ENCODE measurements at places on chromosomes 7 and 10. TPM values are rescaled to one million over a fixed set of nuclear protein-coding genes. Genes with fewer than 3 reads are reported as not detected.

- no peak for DNase-seq
- H3K4me1 ChIP-seq: peaks cover 28% of the 10 kb centered on the region
- H3K27ac ChIP-seq: no peak overlapping the region
Observed at GRCh38 chr10:219731-220472, 84.6 kb downstream of the ZMYND11 start.

GRCh38 chr10:101562231-101562630 lies 25.8 kb downstream of the POLL start:
- H3K36me3 ChIP-seq: no peaks in the 10 kb centered on the region
- no peak overlapping the region for H3K4me3 ChIP-seq
- peaks cover 30% of the 10 kb centered on the region for H3K27me3 ChIP-seq
- no peak overlapping the region for H3K27ac ChIP-seq
- H3K4me1 ChIP-seq: peaks cover 10% of the 10 kb centered on the region

STYXL1 gene
- 30.4 TPM for total RNA-seq

DNA sequence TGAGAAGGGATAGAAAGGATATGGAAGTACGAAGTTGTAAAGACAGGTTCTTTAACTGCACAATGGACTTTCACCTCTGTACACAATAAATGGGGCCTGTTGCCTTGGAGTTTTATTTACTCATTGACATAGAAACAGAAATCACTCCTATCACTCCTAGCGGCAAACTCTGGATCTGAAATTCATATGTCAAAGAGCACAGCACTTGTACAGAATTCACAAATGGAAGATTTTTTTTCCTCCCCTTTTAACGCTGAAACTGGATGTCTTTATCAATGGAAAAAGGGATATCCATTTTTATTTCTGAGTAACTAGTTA lies 18.2 kb downstream of the NT5C3A start:
- no peaks in the 10 kb centered on the region for H3K27me3 ChIP-seq
- no peak for DNase-seq
- no peak overlapping the region for H3K4me3 ChIP-seq
- H3K27ac ChIP-seq: no peak overlapping the region
- peaks cover 42% of the 10 kb centered on the region for H3K4me1 ChIP-seq
- peaks cover 2% of the 10 kb centered on the region for H3K36me3 ChIP-seq

DNA sequence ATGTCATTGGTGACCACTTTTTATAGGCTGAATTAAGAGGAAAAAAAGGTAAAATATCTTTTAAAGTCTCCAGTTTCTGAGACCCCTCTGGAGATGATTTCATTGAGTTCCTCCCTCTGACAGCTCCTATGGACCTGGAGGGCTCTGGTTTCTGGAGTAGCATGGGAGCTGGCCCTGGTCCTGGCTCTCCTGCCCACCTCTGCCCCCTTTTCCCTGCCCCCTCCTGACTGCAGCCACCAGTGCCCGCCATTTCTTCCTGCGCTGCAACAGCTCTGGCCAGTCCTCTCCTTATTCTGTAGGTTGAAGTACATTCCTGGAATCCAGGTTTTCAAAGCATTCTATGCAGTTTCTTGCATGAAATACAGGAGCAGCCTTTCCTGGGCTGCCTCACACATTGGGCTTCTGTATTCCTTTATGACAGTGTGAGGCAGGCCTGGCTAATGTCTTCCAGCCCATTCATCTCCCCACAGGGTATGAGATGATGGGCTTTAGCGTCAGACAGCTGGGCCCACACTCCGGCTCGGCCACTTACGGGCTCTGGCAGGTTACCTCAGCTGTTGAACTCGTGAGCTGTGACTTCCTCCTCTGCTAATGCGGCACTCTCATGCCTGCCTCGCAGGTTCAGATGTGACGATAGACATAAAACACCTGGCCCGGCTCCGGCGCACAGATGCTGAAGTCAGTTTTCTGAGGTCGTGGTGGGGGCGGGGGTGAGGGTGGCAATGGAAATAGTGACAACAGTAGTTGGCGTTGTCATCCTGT lies 101.7 kb downstream of the MGMT start:
- H3K27ac ChIP-seq: no peak overlapping the region
- H3K4me3 ChIP-seq: no peak overlapping the region
- H3K4me1 ChIP-seq: no peaks in the 10 kb centered on the region

- H3K36me3 ChIP-seq: no peaks in the 10 kb centered on the region
- peaks cover 38% of the 10 kb centered on the region for H3K27me3 ChIP-seq
- H3K27ac ChIP-seq: no peak overlapping the region
Observed at GRCh38 chr10:69697006-69697405, 67.0 kb downstream of the FAM241B start.

ADAMTS14 gene
- total RNA-seq: 0.10 TPM

DNA sequence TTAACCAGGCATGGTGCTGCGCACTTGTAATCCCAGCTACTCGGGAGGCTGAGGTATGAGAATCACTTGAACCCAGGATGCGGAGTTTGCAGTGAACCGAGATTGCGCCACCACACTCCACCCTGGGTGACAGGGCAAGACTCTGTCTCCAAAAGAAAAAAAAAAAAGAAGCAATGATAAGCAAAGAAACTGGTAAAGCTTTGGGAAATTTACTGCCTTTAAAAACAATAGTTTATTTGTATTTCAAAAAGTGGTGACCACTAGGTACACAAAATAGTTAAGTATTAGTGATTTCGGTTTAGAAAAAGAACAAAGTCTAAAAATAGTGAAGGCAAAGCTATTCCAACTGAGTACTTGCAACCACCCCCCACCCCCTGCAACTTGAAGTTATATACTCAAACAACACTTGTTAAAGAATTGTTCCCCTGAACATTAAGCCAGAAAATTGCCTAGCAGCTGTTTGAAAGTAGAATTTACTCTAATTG lies 37.7 kb downstream of the MALSU1 start:
- no peaks in the 10 kb centered on the region for H3K4me1 ChIP-seq
- peaks cover 9% of the 10 kb centered on the region for H3K27me3 ChIP-seq
- H3K36me3 ChIP-seq: no peaks in the 10 kb centered on the region
- DNase-seq: no peak
- no peak overlapping the region for H3K27ac ChIP-seq
- no peak overlapping the region for H3K4me3 ChIP-seq

PHF14 gene
- 43.1 TPM for total RNA-seq

GRCh38 chr10:12549297-12549696 lies 199.9 kb downstream of the CAMK1D start:
- no peak for DNase-seq
- H3K27me3 ChIP-seq: no peaks in the 10 kb centered on the region
- H3K4me3 ChIP-seq: no peak overlapping the region

- H3K4me1 ChIP-seq: no peaks in the 10 kb centered on the region
- no peak overlapping the region for H3K4me3 ChIP-seq
- H3K27me3 ChIP-seq: no peaks in the 10 kb centered on the region
- H3K27ac ChIP-seq: no peak overlapping the region
Observed at GRCh38 chr7:33597181-33597580, 308.2 kb upstream of the BMPER start.

GRCh38 chr10:108597657-108598319 lies 1325.5 kb downstream of the XPNPEP1 start:
- no peaks in the 10 kb centered on the region for H3K36me3 ChIP-seq
- H3K4me3 ChIP-seq: no peak overlapping the region
- no peaks in the 10 kb centered on the region for H3K4me1 ChIP-seq
- H3K27me3 ChIP-seq: no peaks in the 10 kb centered on the region
- DNase-seq: no peak
- H3K27ac ChIP-seq: no peak overlapping the region

Data from activated naive CD8-positive, alpha-beta T cell treated with anti-CD3 and anti-CD28 coated beads for 36 hours (primary cell).